A549 treated with RU486 at 1 μM for 4 hours (cell line): ENCODE measurements at places on chromosomes 16 and 17. TPM values are rescaled to one million over a fixed set of nuclear protein-coding genes. Genes with fewer than 3 reads are reported as not detected.

LLGL2 gene
- 13.4 to 28.9 TPM (median 25.5 TPM) in 5 replicates for total RNA-seq

IFT20 gene
- 57.2 to 59.9 TPM (median 57.8 TPM) in 5 replicates for total RNA-seq

AP2B1 gene
- total RNA-seq: 123 to 148 TPM (median 144 TPM) in 5 replicates

OTOP2 gene
- 0.07 to 0.11 TPM in 2 of 5 replicates, not detected in the others for total RNA-seq
